A549 treated with dexamethasone at 1 μM for 4 hours (cell line): ENCODE measurements at places on chromosomes 1 and 21. TPM values are rescaled to one million over a fixed set of nuclear protein-coding genes. Genes with fewer than 3 reads are reported as not detected.

Gene FCRL3
- not detected in 5 replicates for total RNA-seq

Gene PTPN22
- total RNA-seq: 0.19 TPM in 1 of 5 replicates, not detected in the others

Gene ARHGEF16
- 3.1 to 5.6 TPM (median 5.1 TPM) in 5 replicates for total RNA-seq

Gene SELENBP1
- 6.2 to 7.8 TPM (median 6.6 TPM) in 5 replicates for total RNA-seq

Gene CRNN
- not detected in 5 replicates for total RNA-seq

Gene CFAP107
- not detected in 5 replicates for total RNA-seq

Gene PTCH2
- total RNA-seq: 0.12 to 0.26 TPM (median 0.17 TPM) in 5 replicates

Gene NME7
- 19.5 to 35.3 TPM (median 22.6 TPM) in 5 replicates for total RNA-seq

Gene TMPRSS3
- total RNA-seq: 0.09 to 0.53 TPM (median 0.21 TPM) in 5 replicates

Gene HNRNPU
- total RNA-seq: 389 to 411 TPM (median 398 TPM) in 5 replicates

Gene HSD3B1
- 0.11 TPM in 1 of 5 replicates, not detected in the others for total RNA-seq

Gene SLC44A5
- total RNA-seq: 0.03 to 0.09 TPM (median 0.06 TPM) in 4 of 5 replicates, not detected in the other

Gene SPATA6
- 1.1 to 2.5 TPM (median 2.1 TPM) in 5 replicates for total RNA-seq

Gene CELA2B
- total RNA-seq: 0.13 TPM in 1 of 5 replicates, not detected in the others

Gene FAM151A
- total RNA-seq: 0.14 to 0.43 TPM (median 0.29 TPM) in 5 replicates

Gene CFHR2
- total RNA-seq: not detected in 5 replicates

Gene HSPB7
- total RNA-seq: 0.05 to 0.14 TPM (median 0.09 TPM) in 4 of 5 replicates, not detected in the other

Gene F3
- total RNA-seq: 11.3 to 16.8 TPM (median 14.1 TPM) in 5 replicates

Gene CCDC181
- total RNA-seq: 0.07 to 0.29 TPM (median 0.21 TPM) in 5 replicates

Gene NBPF6
- not detected in 5 replicates for total RNA-seq

Gene CCDC30
- 0.23 to 1.5 TPM (median 0.56 TPM) in 5 replicates for total RNA-seq

Gene XCL1
- not detected in 5 replicates for total RNA-seq

Gene PADI6
- total RNA-seq: not detected in 5 replicates

Gene RASAL2
- total RNA-seq: 14.3 to 24.8 TPM (median 18.7 TPM) in 5 replicates

Gene PRKCZ
- total RNA-seq: 7.7 to 11.8 TPM (median 10.1 TPM) in 5 replicates

Gene FCMR
- total RNA-seq: 5.0 to 6.0 TPM (median 5.3 TPM) in 5 replicates

Gene CAMK1G
- 0.14 to 0.43 TPM (median 0.30 TPM) in 5 replicates for total RNA-seq

Gene ILDR2
- total RNA-seq: 0.05 to 0.13 TPM (median 0.11 TPM) in 3 of 5 replicates, not detected in the others

Gene HECTD3
- 12.1 to 20.0 TPM (median 19.2 TPM) in 5 replicates for total RNA-seq

Gene UBE2J2
- total RNA-seq: 37.3 to 49.1 TPM (median 46.4 TPM) in 5 replicates

Gene SLC44A3
- 1.3 to 1.8 TPM (median 1.7 TPM) in 5 replicates for total RNA-seq

Gene CACNA1S
- 0.01 TPM in 1 of 5 replicates, not detected in the others for total RNA-seq

Gene SH2D2A
- total RNA-seq: 2.5 to 4.6 TPM (median 3.3 TPM) in 5 replicates

Gene RAB3B
- total RNA-seq: 5.4 to 8.9 TPM (median 7.4 TPM) in 5 replicates

Gene SUSD4
- total RNA-seq: 0.59 to 0.86 TPM (median 0.63 TPM) in 5 replicates

Gene GJB3
- 10.9 to 20.9 TPM (median 15.7 TPM) in 5 replicates for total RNA-seq
